GM13977 (cell line): ENCODE measurements at places on chromosomes 16 and 17.

GRCh38 chr16:8572919-8573724, 17.2 kb downstream of the TMEM114 start:
- DNase-seq = no peak

- DNase-seq = no peak
Measured at GRCh38 chr16:54817432-54817831, 113.2 kb upstream of the IRX5 start.

DNA sequence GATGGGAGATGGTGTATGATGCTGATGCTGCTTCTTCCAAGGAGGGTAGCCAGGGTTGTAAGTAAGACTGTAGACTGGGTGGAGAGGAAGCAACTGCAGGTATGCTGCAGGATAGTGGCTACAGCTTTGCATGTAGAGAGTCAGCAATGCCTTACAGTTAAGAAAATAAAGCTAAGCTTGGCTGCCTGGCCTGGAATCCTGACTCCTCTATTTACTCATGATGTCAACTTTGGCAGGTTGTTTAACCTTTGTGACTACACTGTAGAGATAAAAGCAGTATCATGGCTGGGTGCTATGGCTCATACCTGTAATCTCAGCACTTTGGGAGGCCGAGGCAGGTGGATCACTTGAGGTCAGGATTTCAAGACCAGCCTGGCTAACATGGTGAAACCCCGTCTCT, 301.6 kb upstream of the RBFOX1 start:
- DNase-seq = no peak

DNA sequence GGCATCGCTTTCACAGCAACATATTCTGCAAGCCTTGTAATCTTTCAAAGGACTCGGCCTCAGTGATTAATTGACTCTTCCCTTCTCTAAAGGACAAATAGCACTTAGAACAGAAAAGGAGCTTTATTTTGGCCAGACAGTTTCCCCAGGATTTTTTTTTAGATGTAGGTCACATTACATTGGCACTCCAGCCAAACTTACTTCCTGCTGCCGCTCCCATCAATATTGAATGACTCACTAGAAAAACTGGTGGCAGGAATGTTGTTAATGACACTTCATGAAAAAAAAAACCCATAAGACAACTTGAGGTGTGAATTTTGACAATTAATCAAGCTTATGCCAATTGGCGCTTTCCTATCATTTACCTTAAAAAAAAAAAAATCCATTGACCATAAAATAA, 432.6 kb downstream of the TOX3 start:
- DNase-seq = no peak

- no peak for DNase-seq
Measured at GRCh38 chr17:57889892-57890856, 40.3 kb upstream of the MRPS23 start.

DNA sequence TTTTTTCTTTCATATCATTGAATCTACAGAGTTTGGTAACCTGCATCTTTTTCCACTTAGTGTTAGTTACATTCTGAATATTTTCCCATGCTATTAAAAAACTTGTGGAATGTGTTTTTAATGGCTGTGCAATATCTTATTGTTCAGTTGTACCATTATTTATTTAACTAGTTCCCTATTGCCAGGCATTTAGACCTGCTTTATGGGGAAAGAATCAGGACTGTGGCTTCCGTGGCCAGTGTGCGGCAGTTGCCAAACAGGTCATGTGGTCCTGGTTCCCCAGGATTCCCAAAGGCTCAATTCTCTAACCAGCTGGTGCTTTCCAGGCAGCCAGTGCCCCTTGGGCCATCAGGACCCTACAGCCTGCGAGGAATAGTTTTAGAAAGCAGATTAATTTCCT, 30.8 kb downstream of the NDEL1 start:
- no peak for DNase-seq

DNA sequence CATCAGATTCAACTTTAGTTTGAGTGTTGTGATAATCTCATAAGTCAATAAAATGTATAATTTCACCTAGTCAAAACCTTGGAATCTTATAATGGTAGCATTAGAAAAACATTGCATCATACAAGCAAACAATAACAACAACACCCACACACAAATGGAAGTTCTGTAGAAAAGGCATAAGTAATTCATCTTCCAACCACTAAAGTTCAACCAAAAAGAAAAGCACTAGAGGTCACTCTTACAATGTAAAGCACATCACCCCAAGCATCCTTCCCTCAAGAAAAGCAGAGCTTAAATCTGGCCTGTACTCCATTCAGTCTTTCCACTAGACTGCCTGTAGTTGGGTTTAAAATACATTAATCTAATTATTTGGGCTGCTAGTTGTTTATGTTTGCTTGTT, 1.8 kb downstream of the CNTNAP4 start:
- DNase-seq = peak; percentile 18

- DNase-seq = no peak
Measured at GRCh38 chr16:3129137-3130131, 5.4 kb upstream of the ZNF213 start.

GRCh38 chr17:65885541-65886312, 306.2 kb downstream of the CEP112 start:
- DNase-seq = no peak

DNA sequence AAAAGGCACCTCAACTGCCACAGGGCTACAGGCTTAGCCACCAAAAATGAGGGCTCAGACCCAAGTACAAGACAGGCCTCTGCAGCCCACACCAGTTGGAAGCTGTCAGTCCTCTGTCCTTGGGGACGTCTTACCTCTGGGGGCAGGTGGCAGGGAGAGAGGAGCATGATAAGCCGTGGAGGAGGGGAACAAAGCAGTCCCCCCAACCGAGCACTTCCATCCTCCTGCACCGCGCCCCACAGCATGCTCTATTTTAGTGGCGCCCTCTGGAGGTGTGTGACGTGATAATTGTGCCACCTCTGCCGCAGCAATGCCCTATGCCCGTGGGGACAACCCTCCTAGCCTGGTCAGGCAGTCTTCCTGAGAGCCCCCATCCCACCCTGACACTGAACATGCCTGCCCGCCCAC, 13.6 kb downstream of the G6PC3 start:
- DNase-seq = peak; percentile 59

- no peak for DNase-seq
Measured at GRCh38 chr16:4517812-4518680, 20.5 kb downstream of the CDIP1 start.

- peak; percentile 36 for DNase-seq
Measured at GRCh38 chr16:11175106-11175786, 80.8 kb downstream of the SOCS1 start.
